ENCODE measurements at places on chromosomes 3 and 15. TPM values are rescaled to one million over a fixed set of nuclear protein-coding genes. Genes with fewer than 3 reads are reported as not detected.

The PIF1 gene
- 7.5 TPM for total RNA-seq

The BTLA gene
- not detected for total RNA-seq

The MCF2L2 gene
- total RNA-seq: 3.1 TPM

The TRPM1 gene
- not detected for total RNA-seq

The CHRD gene
- 1.9 TPM for total RNA-seq

The UROC1 gene
- total RNA-seq: not detected

The LYZL4 gene
- not detected for total RNA-seq

The GADL1 gene
- 0.58 TPM for total RNA-seq

The SMAD6 gene
- 4.7 TPM for total RNA-seq

The RBPMS2 gene
- total RNA-seq: 2.5 TPM

The MYZAP gene
- total RNA-seq: 3.1 TPM

The AMT gene
- total RNA-seq: 1.9 TPM

Measured in glomerular endothelial cell (primary cell).